ENCODE measurements at places on chromosomes 12 and 14.

DNA sequence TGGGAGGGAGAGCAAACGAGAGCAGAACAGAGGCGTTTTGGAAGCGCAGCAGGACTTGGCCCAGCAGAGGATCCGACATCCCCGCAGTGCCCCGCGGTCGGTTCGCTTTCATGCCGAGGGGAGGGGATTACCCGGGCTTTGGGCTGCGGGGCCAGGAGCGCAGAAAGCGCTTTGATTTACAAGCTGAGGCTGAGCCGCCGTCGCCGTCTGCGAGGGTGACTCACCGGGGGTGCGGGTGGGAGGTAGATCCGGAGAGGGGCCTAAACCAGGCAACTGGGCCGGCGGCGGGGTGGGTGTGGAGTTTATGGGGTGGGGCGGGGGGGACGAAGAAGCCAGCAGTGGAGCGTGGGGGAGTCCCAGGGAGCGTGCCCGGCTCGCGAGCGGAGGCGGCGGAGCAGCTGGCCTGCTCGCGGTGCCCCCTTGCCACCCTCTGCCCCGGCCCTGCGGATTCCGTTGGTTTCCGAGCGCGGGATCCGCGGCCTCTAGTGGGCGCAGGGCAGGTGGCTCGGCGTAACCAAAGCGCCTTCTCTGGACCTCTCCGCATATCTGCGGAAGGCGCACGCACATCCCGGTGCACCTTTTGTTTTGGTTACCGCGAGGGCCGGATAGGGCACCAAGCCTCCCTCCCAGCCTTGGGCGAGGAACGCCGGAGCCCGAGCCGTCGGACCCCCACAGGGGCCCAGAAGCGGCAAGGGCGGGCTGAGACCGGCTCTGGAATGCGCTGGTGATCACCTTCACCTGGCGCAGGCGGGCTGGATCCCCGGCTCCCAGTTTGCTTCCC lies 2.6 kb downstream of the SIX4 start:
- no peak for DNase-seq

DNA sequence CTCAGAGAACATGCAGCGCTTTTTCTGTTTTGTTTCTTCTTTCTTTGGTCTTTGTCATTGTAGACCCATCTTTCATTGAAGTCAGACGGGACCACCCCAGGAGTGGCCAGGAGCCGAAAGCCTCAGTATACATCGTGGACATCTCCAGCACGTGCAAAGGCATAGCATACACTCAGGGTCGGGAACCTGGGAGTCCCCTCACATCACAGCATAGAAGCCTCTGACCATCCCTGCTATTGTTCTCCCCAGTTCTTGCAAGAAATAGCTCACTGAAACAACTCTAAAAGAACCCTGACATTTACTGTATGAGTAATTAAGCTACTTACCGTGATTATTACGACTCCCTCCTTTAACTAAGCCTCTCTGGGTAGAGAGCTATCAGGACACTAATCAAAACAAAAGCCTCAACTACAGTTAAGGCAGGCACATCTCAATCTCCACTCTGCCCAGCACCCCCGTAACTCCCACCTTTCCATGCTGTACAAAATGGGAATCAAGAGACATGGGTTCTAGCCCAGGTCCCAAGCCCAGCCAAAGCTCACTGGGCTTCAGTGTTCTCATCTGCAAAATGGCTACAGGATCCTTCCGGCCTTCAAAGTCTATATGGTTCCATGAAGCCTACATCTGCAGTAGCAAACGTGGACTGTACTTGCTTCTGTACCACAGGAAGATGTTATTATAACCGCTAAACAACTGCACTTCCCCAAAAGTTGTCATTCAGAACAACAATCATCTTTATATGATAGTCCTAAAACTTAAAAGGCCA lies 6.7 kb downstream of the CCDC88C start:
- no peak for DNase-seq

GRCh38 chr12:92756898-92757596 lies 54.3 kb downstream of the PLEKHG7 start:
- DNase-seq: no peak

DNA sequence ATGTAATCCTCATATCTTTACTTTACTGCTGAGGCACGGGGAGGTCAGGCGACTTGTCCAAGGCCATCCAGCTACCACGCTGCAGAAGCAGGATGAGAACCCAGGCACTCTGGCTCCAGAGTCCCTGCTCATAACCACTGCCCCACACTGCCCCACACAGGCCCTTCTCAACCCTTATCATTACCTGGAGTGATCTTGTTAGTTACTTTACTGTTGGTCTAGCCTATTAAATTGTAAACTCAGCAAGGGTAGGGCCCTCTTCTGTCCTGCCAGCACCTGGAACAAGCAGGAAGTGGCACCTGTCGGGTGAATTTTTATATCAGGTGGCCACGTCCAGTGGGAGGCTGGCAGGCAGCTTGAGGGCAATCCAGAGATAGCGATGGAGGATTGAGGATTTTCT lies 12.2 kb downstream of the FAIM2 start:
- no peak for DNase-seq

GRCh38 chr12:6056406-6057240 lies 67.8 kb downstream of the VWF start:
- DNase-seq: no peak

DNA sequence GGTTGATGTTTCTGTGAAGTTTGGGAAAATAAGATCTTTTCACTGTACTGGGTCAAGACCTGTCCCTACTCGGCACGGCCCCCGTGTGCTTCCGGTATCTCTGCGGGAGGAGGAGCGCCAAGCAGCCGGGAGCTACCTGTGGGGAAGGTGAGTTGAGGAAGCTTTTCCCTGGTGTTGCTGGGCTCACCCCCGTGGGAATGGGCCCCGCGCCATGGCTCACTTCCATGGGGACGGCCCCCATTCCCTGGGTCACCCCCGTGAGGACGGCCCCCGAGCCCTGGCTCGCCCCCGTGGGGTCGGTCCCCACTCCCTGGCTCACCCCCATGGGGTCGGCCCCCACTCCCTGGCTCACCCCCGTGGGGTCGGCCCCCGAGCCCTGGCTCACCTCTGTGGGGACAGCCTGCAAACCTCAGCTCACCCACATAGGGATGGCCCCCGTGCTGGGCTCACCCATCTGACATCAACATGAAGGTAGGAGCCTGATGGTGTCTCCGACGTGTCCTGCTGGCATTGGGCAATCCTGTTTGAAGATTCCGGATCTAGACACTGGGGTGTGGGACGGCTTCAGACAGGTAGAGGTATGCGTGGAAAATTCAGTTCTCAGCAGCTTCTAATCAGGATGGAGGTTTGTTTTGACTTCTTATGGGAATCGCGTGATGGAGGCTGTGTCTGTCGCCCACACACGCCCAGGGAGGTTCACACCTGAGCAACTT lies 9.1 kb downstream of the LRCOL1 start:
- DNase-seq: no peak

DNA sequence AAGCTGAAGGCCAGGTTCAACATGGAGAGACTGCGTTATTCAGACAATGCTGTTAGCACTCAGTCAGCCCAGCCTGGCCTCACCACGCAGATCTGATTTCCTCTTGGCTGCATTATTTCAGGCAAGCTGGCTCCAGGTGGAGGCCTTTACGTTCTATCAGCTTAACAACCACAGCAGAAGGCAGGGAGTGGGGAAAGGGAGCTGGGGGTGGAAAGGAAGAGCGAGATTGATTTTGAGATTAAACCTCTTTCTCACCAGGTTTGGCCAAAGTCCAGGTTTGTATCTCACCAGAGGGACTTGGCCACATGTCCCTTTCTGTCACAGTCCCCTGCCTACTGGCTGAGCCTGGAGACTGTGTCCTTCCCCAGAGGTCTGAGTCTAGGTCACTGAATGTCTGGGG lies 543.7 kb upstream of the TMEM132C start:
- no peak for DNase-seq

GRCh38 chr14:56490379-56490778 lies 89.2 kb upstream of the TMEM260 start:
- DNase-seq: no peak

GRCh38 chr12:66063916-66064315 lies 66.6 kb downstream of the LLPH start:
- no peak for DNase-seq

DNA sequence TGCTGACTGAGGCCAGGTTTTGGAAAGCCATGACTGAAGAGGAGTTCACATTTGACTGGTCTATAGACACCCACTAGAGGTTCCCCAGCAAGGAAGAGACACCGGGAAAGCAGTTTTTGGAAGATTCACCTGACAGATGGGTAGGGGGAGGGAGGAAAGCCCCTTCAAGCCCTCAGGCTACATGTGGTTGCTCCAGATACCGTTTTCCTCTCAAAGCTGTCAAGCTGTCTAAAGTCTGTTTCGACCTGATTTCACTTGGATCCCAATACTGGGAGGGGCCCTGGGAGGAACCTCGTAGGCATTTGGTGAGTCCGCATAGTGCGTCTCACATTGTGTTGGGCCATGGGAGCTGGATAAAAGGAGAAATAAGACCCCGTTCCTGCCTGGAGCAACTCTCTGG lies 1.7 kb upstream of the LRP1 start:
- no peak for DNase-seq

DNA sequence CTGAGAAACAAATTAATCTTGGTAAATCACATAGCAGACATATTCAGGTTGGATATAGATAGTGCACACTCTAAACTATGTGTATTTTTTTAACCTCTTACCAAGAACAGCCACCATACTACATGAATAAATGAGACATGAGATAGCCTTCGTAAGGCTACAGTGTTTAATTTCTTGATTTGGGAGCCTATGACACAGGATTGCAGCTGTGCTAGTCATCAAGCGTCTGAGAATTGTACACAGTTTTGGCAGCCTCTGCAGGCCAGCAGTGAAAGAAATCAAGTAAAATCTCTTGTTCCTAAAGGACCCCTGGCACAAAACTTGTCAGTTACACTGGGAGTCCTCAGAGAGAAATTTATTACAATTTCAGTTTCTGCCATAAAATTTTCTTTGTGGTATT lies 236.1 kb downstream of the C12orf50 start:
- no peak for DNase-seq

DNA sequence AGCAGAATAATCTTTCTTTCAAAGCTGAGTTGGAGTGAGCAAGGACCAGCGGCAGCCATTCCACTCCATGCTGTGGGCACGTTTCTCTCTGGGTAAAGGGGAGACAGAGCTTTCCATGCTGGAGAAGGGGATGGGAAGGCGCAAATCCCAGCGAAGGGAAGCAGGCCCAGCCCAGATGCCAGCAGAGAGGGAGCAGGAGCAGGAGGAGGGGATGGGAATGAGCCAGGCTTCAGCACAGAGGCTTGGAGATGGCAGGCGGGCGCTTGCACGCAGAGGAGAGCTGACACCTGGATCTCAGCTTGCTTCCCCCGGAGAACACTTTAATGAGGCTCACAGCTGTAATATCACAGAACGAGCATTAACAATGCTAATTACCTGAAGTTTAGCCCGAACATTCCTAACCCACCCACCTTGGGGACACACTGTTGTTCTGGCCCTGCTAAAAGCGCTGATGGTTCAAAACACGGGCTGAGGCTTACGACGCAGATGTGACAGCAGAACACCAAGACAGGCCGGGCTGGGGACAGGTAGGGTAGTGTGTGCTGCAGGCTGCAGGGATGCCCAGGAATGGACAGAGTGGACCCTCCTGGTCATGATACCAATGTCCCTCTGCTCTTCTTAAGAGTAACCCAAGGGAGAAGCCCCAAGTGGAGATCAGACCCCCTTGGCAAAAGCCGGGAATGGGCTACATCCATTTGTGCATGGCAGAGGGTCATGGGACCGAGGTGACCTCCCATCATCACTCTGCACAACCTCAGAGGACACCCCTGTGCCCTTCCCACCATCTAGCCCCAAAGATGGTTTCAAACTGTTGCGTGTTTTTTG lies 288.6 kb downstream of the DPF3 start:
- DNase-seq: no peak
